Stimulated activated CD4-positive, alpha-beta T cell treated with anti-CD3 and anti-CD28 coated beads, Interleukin-4, amount 100 ng/mL, for 1 hour (primary cell): ENCODE measurements at places on chromosomes 16 and 17.

DNA sequence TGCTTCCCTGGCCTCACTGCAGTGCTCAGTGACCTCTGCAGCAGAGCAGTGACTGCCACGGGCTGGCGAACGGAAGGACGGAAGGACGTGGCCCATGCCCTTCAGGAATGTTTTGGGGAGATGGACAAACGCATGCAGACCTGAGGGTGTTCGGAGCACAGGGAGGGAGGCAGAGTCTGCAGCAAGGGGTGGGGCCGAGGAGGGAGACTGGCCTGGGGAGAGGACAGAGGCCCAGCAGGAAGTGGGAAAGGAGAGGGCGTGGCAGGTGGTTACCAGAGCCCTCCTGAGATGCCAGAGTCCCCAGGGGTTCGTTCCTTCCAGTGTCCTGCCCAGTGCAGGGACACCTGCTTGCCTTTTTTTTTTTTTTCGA lies 21.9 kb downstream of the ADORA2B start:
- DNase-seq = no peak

DNA sequence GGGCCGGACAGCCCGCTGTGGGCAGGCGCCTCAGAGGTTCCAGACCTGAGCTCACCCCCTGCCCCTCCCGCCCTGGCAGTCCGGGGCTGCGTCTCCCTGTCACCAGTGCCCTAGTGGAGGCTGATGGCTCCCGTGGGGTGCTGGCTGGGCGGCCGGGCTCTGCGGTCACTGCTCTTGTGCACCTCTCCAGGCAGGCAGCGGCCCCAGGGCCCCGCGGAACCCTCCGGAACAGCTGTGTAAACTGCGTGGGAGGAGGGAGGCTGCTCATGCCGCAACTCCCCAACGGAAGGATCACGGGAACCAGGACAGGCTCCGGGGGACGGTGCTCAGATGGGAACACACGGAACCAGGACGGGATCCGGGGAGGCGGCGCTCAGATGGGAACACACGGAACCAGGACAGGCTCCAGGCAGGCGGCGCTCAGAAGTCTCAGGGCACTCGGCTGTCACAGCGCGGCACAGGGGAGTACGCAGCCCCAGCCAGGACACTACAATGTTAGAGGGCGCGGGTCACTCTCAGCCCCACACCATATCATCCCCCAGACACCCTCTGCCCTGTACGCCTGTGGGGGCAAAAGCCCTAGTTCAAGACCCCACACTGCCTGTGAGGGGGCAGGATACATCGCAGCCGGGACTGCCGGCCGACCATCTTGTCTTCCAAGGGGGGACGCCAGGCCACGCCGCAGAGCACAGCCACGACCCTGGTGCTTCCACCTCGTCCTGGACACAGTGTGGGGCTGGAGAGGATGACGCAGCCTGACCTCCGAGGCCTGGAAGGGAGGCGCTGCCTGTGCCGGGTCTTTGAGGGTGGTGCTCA lies 74.0 kb upstream of the GNG13 start:
- no peak for DNase-seq

GRCh38 chr17:76696763-76697701 lies 13.7 kb downstream of the MXRA7 start:
- no peak for DNase-seq

- no peak for DNase-seq
Observed at GRCh38 chr16:47036201-47036600, 62.7 kb upstream of the DNAJA2 start.

- DNase-seq = no peak
Observed at GRCh38 chr17:53543472-53543871, 279.3 kb upstream of the KIF2B start.

DNA sequence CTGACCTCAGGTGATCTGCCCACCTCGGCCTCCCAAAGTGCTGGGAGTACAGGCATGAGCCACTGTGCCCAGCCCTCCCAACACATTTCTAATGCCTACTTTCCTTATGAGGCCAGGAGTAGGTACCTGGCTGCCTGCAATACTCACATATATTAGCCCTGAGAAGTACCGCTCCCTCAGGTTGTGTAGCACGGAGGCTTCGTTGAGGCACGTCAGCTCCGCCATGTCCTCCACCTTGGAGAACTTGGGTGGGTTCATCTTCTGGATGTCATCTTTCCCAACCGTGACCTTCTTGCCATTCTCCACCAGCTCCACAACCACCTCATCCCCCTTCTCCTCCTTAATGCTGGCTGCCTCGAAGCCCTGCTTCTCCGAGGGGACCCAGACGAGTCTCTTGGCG lies 19.1 kb downstream of the MYH11 start:
- no peak for DNase-seq
